Tongue (tissue), 3 donors: ENCODE measurements at places on chromosomes 1 and 21.

GRCh38 chr1:198929961-198930599 is 291.2 kb downstream of the PTPRC start:
- peak; percentile 47 for DNase-seq

DNA sequence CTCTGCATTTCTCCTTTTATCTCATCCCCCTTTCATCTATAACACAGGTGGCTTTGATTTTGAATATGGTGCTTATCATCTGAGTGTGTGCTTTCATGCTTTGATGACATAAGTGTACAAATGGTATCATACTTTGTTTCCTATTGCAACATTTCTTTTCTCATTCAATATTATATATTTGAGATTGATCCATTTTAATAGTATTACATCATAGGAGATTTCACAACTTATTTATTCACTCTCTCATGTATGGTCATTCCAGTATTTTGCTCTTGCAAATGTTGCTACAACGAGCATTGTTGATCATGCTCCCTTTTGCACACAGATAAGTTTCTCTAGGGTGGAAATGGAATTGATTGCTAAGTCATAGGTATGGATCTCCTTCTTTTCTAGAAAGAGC is 302.8 kb downstream of the KIF26B start:
- DNase-seq = no peak

DNA sequence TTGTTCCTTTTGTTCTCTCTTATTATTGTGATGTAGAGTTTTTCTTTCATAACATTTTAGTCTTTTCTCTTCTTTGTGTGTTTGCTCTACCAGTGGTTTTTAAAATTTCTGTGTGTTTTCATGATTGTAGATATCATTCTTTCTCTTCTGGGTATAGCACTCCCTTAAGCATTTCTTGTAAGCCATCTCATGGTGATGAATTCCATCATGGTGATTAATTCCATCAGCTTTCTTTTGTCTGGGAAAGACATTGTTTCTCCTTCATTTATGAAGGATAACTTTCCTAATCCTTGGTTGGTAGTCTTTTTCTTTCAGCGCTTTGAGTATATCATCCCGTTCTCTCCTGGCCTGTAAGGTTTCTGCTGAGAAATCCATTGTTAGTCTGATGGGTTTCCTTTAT is 22.7 kb downstream of the CD55 start:
- no peak for DNase-seq

GRCh38 chr1:154129391-154129970 is 25.4 kb downstream of the NUP210L start:
- DNase-seq = no peak

DNA sequence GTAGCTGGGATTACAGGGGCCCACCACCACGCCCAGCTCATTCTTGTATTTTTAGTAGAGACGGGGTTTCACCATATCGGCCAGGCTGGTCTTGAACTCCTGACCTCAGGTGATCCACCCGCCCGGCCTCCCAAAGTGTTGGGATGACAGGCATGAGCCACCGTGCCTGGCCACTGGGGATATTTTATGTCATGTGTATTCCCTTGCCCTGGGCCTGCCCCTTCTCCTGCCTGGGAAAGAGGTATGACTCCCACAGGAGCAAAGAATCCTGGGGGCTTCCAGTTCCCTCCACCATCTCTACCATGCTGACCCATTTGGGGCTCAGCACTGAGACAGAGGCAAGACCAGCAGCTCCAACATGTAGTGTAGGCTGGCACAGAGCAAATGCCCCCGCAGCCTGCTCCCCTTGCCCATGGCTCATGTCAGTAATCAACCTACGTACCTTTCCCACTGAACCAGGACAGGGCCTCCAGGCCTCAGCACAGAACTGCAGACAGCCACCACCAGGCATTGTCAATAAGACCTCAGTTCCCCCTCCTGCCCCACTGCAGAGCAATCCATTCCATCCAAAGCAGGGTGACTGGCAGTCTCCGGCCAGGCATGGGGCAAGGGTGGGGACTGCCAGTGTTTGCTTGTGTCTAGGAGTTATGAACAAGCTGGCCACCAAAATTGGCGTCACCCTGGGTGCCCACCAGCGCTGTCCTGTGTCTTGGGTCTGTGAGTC is 35.2 kb downstream of the BMP8A start:
- DNase-seq = no peak

GRCh38 chr1:25523542-25523941 is 19.9 kb upstream of the LDLRAP1 start:
- DNase-seq = peak; percentile 44

- no peak for DNase-seq
Measured at GRCh38 chr1:41955461-41956159, 36.9 kb upstream of the HIVEP3 start.

DNA sequence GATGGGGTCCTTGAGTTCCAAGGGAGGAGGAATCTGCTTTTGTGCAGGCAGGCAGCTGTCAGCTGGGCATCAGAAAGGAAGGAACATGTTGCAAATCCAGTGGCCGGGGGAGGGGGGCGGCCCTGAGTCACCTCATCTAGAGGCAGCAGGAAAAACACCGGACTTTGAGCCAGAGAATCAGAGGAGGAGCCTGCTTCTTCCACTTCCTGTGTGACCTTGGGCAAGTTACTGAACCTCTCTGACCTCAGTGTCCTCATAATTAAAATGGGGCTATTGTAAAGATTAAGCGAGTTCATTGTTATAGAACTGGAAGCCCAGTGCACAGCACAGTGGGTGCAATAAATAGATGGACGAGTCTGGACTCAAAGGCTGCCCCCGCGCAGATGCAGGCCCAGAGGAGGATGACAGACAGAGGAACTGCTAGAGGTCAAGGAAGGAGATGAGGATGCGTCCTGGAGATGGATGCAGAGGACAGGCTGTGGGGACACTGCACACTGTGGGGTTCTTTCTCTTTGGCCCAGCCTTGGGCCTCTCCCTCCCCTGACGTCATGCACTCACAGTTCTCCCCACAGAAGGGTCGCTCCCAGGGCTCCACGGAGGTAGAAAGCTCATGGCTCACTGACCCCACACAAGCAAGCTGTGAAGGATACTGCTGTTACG is 714.3 kb downstream of the MATN1 start:
- no peak for DNase-seq

- DNase-seq = no peak
Measured at GRCh38 chr1:195872376-195872775, 735.9 kb downstream of the KCNT2 start.

DNA sequence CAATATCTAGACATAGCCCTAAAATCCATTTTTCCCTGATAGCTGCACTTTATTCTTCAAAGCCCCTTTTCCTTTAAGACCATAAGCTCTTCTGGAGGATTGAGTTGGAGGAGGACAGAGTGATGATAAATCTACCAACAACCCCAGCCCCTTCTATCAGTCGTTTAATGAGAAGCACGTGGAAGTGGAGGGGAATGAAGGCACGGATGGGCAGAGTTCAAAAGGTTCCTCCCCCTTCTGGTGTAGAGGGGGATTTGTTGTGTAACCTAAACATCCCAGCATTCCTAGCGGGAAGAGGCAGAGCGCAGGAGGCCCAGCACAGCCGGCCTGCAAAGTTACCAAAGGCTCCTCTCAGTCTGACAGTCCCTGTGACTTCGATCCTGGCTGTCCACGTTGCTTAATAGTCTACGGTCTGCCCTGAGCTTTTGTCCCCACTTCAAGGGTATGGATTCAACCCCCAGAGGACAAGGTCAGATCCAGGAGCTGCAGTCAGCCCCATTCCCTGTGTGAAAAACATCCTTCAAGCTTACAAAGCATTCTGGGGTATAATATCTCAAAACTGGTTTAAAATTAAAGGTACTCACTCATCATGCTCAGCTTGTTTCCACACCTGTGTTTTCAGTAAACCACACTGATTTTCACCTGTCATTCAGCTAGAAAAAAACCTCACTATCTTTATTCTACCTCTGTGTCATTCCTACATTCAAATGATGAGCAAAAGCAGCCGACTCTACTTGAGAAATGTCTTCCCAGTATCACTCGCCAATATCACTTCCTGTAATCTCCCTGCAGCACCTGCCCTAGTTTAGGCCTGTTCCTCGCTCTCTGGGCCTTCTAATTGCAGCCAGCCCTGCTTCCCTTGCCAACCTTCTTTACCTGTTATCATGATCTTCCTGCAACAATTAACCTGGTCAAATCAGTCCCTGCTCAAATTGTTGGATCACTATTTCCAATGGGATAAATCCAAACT is 117.9 kb downstream of the PLPP3 start:
- no peak for DNase-seq

- DNase-seq = no peak
Measured at GRCh38 chr21:37489553-37489952, 123.0 kb downstream of the DYRK1A start.

- no peak for DNase-seq
Measured at GRCh38 chr1:113809670-113810602, 2.3 kb downstream of the RSBN1 start.

DNA sequence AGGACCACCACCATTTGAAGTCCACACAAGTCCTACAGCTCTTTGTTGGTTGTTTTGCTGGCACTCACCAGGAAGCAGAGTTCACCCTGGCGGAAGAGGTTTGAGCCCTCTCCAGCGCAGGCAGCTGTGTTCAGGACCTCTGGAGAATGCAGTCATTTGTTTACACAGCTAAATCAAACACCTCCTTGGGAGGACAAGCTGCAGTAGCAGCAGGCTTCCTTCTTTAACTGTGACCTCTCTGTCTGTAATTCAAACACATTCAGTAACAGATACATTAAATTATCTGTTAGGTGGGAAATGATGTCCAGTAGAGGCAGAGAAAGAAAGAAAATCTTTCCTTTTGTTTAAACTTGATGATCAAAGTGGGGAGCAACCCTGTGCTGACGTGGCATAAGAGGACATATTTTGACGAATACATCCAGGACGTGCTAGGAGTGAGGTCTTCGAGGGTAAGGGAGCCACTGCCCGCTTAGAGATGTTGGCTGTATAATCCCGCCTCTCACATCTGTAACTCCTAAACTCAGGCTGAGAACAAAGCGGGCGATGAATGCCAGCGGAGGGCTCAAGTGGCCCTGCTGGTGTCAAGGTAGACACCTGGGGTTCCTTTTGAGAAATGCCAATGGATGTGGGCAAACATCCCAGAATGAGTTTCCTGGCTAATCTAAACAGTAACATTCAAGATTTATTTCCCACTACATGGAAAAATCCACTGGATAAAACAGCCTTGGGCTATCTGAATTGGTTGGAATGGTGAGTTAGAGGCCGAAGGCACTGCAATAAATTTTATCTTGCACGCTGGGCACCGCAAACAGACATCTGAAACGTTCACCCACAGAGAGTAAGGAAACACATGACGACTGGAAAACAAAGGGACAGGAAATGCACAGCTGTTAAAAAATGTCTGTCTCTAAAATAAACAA is 51.7 kb downstream of the ABCA4 start:
- peak; percentile 65 for DNase-seq

GRCh38 chr1:107680579-107680985 is 284.4 kb downstream of the VAV3 start:
- no peak for DNase-seq

- DNase-seq = no peak
Measured at GRCh38 chr1:42817976-42818375, 779 bp upstream of the SVBP start.

DNA sequence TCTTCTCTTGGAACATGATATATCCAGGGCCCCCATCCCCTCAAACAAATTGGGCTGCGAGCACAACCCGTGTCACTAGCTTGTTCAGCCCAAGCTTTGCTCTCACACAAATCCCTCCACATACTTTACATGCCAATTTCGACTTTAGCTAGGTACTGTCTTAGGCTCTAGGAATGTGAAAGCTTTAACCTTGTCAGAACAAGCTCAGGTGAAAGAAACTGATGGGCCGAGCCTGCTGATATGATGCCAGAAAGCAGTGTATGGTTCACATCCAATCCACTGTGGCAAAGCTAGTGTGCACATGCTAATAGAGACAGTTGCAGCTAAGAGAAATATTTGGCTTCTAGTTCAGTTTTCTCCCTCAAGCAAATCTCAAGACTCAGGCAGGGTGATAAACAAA is 79.5 kb downstream of the TNFSF18 start:
- peak; percentile 27 for DNase-seq

- peak; percentile 99 for DNase-seq
Measured at GRCh38 chr21:46635324-46636180, at the start of gene PRMT2. TSS of gene PRMT2 (plus strand) at chr21:46635674. CDS start at chr21:46636952, 1,278 bp downstream.

DNA sequence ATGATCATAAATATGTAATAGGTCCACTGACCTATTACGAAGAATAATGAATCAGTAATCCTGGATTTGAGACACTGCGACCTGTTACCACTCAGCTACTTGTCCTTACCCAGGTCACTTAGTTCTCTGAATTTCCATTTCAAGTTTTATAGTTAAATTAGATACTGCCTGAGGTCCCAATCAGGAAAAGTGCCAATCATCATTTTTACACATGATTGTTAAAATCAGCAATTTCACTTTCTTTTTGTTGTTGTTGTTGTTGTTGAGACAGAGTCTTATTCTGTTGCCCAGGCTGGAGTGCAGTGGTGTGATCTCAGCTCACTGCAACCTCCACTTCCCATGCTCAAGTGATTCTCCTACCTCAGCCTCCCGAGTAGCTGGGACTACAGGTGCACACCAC is 22.8 kb upstream of the LYPLAL1 start:
- no peak for DNase-seq

DNA sequence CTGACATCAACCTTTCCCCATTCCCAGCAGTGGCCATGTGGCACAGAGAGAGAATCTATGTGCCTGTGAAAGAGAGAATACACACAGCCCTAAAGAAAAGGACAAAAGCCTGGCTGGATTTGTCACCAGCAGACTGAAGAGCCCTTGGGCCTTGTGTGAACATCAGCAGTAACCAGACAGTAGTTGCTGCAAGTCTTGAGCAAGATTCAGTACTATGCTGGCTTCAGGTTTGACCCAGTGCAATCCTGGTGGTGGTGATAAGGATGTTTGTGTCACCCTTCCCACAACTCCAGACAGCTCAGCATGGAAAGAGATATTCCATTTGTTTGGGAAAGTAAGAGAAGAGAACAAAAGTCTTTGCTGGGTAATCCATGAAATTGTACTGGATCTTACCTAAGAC is 28.4 kb upstream of the GBP6 start:
- no peak for DNase-seq

- no peak for DNase-seq
Measured at GRCh38 chr1:78234496-78234895, 188.7 kb downstream of the GIPC2 start.

DNA sequence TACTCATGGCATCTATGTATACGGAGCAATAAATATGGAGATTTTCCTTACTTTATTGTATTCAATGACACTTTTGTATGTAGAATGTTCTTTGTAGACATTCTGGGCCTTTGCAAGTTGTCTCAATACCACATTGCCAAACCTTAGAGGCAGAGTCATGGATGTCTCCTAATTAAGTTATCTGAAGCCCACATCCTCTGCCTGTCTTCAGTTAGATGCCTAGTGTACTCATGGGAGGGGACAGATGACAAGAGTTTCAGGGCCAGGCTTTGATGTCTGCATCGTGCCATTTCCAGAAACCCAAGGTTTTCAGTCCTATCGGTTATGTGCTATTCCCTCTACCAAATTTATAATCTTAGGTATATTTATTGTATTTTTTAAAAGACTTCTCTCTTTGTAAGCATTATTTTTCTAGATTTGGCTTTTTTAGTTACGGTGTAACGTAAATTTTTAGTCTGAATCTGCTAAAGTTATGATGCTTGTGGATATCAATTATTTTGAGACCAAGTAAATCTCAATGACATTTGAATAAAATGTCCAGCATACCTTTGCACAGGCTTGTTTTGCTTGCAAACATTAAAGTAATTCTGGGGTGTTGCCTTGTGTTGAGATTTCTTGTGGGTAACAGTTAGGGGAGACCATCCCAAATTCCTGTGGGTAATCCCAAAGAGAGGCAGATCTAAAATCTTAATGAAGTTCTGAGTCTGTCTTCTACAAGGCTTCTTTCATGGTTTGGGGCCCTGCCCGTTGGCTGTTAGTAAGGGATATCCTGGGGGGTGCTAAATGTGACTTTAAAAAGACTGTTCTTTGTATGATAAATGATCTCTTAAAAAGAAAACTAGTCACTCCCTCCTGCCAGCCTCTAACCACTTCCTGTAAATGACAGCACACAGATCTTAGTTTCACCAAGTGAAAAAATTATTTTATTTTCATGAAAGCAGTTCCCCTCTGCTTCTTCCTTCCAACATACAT is 8.0 kb upstream of the MACF1 start:
- no peak for DNase-seq
